ENCODE measurements at places on chromosomes 4 and X. TPM values are rescaled to one million over a fixed set of nuclear protein-coding genes. Genes with fewer than 3 reads are reported as not detected.

GRCh38 chrX:132737743-132738142, 220.7 kb downstream of the HS6ST2 start:
- DNase-seq: no peak

The PCDH7 gene
- 18.0 TPM for polyA plus RNA-seq

- no peak for DNase-seq
Observed at GRCh38 chr4:122700178-122700725, 32.3 kb upstream of the BBS12 start.

The TGIF2LX gene
- not detected for polyA plus RNA-seq

The SMIM43 gene
- 0.68 TPM for polyA plus RNA-seq

GRCh38 chr4:13312264-13312663, 171.9 kb downstream of the RAB28 start:
- DNase-seq: no peak

The CHST7 gene
- polyA plus RNA-seq: 2.5 TPM

DNA sequence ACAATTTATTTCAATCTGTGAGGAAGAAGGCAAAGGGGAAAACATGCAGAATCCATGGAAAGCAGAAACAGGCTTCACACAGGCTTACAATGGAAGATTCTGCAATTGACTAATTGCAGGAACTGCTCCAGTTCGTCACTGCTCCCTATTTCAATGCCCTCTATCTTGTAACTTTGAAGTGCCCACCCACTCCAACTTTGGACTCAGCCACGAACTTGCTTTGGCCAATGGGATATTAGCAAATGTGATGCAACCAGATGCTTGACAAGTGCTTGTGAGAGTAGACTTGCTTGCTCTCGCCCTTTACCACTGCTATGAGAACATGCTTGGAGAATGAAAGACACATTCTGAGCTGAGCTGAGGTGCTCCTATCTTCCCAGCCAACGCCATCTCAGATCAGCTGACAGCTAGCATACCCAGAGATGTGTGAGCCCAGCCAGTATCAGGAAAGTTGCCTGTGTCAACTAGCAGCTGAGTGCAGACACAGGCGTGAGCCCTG, 105.7 kb upstream of the PTCHD1 start:
- DNase-seq: no peak

The GATA1 gene
- 0.82 TPM for polyA plus RNA-seq

- DNase-seq: no peak
Observed at GRCh38 chr4:76055016-76055415, 19.1 kb upstream of the CXCL11 start.

The FATE1 gene
- polyA plus RNA-seq: 0.18 TPM

The CXCL8 gene
- polyA plus RNA-seq: 0.17 TPM

The TBC1D9 gene
- 64.1 TPM for polyA plus RNA-seq

- DNase-seq: no peak
Observed at GRCh38 chrX:130212371-130212770, 40.6 kb downstream of the RAB33A start.
